ENCODE measurements at places on chromosomes 5 and 9.

GRCh38 chr5:140785905-140786686, at the start of gene PCDHA1:
TSS of gene PCDHA1 (plus strand) at chr5:140786140.
- no peak for DNase-seq

DNA sequence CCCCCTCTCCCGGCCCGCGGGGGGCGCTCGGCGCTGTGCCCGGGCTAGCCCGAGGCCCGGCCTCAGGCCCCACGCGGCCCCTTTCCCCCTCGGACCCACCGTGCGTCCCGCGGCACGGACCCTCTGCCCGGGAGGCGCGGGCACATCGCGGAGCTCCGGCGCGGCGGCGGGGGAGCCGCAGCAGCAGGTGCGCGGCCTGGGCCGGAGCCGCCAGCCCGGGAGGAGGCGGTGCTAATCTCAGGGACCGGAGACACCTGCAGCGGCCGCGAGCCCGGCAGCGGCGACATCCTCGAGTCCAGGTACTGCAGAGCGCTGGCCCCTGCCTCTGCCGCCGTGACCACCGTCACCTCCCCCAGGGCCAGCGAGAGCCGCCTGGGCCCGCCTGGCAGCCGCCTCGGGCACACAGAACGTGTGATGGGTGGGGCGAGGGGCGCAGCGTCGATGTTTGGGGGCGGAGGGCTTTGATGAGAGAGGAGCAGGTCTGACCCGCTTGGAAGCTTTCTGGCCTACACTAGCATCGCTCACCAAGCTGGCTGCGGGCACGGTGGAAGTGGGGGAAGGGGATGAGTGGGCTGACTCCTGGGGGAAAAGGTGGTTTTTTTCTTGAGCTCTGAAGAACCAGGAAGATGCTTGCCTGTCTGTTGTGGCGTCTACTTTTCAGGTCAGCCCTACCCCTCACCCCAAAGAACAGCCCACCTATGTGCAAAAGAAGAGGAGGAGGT, 524 bp downstream of the CYFIP2 start:
- DNase-seq = peak; percentile 9

- no peak for DNase-seq
These were observed 8.5 kb upstream of the ENDOG start for GRCh38 chr9:128809831-128810230.

DNA sequence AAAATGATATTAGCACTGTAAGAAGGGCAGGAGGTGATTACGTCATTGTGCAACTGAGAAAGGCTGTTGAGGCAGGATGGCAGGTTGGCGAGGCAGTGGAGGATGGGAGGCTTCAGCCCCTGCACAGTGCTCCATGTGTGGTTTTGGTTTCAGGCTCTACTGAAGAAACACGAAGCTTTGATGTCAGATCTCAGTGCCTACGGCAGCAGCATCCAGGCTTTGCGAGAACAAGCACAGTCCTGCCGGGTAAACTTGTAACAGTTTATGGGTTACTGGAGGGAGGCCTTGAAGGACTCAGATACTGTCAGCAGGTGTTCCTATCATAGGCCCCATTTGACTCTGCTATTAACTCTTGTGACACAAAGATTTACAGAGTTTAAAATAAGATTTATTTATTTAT, 35.1 kb downstream of the SPTAN1 start:
- peak; percentile 15 for DNase-seq

GRCh38 chr5:128304791-128305190, 221.2 kb downstream of the SLC12A2 start:
- DNase-seq = no peak

Measured in activated naive CD4-positive, alpha-beta T cell (primary cell).